Tibial nerve (tissue), 4 donors: ENCODE measurements at places on chromosomes 6 and 20.
A peak's percentile ranks its signal among the peaks of the same experiment; 100 is the strongest.

GRCh38 chr20:10467681-10468339, 32.7 kb downstream of the SLX4IP start:
- no peak overlapping the region for H3K4me3 ChIP-seq
- H3K4me1 ChIP-seq, result peaks cover 50% of the 10 kb centered on the region
- H3K36me3 ChIP-seq, result no peaks in the 10 kb centered on the region
- no peak for DNase-seq
- H3K27ac ChIP-seq, result peak overlapping the region; percentile 23
- H3K27me3 ChIP-seq, result no peaks in the 10 kb centered on the region

- no peak overlapping the region for H3K4me3 ChIP-seq
- no peaks in the 10 kb centered on the region for H3K27me3 ChIP-seq
- H3K27ac ChIP-seq, result no peak overlapping the region
- DNase-seq, result no peak
- no peaks in the 10 kb centered on the region for H3K4me1 ChIP-seq
Measured at GRCh38 chr6:44309631-44310030, 3.5 kb downstream of the AARS2 start.

DNA sequence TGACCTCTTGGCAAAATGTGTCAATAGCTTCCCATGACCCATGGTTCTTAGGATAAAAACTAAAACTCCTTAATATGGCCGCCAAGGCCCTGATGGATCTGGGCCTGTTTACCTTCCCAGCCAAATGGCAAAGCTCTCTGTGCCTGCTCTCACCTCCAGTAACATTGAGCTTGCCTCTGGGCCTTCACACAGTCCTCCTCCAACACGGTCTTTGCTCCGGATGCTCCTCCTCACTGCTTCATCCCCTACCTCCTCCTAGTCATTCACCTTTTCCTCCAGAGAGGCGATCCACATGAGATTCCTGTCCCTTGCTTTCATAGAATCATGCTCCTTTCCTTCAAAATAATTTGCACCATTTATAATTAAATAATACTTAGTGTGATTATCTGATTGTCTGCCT, 172.3 kb upstream of the AFDN start:
- no peaks in the 10 kb centered on the region for H3K36me3 ChIP-seq
- no peak for DNase-seq
- H3K4me3 ChIP-seq, result no peak overlapping the region

GRCh38 chr6:106119546-106119945, 33.4 kb downstream of the PRDM1 start:
- DNase-seq, result no peak
- no peak overlapping the region for H3K4me3 ChIP-seq
- H3K4me1 ChIP-seq, result no peaks in the 10 kb centered on the region
- H3K27ac ChIP-seq, result no peak overlapping the region
- no peaks in the 10 kb centered on the region for H3K36me3 ChIP-seq

DNA sequence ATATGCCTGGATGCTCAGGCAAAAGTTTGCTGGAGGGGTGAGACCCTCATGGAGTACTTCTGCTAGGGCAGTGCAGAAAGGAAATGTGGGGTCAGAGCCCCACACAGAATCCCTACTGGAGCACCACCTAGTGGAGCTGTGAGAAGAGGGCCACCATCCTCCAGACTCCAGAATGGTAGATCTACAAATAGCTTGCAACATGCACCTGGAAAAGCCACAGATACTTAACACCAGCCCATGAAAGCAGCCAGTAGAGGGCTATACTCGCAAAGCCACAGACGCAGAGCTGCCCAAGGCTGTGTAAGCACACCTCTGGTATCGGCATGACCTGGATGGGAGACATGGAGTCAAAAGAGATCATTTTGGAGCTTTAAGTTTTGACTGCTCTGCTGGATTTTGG, 60.7 kb upstream of the GJE1 start:
- no peak overlapping the region for H3K4me3 ChIP-seq
- no peaks in the 10 kb centered on the region for H3K27me3 ChIP-seq
- DNase-seq, result no peak
- no peaks in the 10 kb centered on the region for H3K4me1 ChIP-seq
- no peaks in the 10 kb centered on the region for H3K36me3 ChIP-seq
- no peak overlapping the region for H3K27ac ChIP-seq

DNA sequence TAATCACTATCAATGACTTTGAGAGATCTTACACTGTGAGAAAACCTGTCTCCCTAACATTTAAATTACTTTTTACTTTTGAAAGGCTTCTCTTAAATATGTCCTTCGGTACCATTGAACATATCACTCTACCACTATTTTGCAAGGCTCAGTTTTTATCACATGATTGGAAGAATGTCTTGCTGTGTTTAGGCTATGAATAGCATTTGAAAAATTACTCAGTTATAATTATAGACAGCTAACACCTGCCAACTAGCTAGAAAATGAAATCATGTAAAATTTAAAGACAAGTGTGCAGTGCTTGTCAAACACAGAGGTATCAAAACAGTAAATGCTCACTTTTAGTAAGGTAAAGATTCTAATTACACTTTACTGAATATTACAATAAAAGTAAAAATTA, 11.0 kb downstream of the SESN1 start:
- H3K4me1 ChIP-seq, result no peaks in the 10 kb centered on the region
- H3K27me3 ChIP-seq, result no peaks in the 10 kb centered on the region
- no peak overlapping the region for H3K27ac ChIP-seq
- H3K36me3 ChIP-seq, result no peaks in the 10 kb centered on the region

GRCh38 chr20:48098099-48098498, 312.8 kb upstream of the SULF2 start:
- DNase-seq, result no peak
- no peak overlapping the region for H3K4me3 ChIP-seq
- no peaks in the 10 kb centered on the region for H3K27me3 ChIP-seq
- no peak overlapping the region for H3K27ac ChIP-seq
- no peaks in the 10 kb centered on the region for H3K36me3 ChIP-seq

- H3K27me3 ChIP-seq, result no peaks in the 10 kb centered on the region
- H3K4me1 ChIP-seq, result peaks cover 38% of the 10 kb centered on the region
- no peak overlapping the region for H3K4me3 ChIP-seq
- H3K27ac ChIP-seq, result peak overlapping the region; percentile 36
- no peaks in the 10 kb centered on the region for H3K36me3 ChIP-seq
Measured at GRCh38 chr6:150906641-150907326, 41.3 kb downstream of the MTHFD1L start.
